ENCODE measurements at places on chromosomes 3 and 15. TPM values are rescaled to one million over a fixed set of nuclear protein-coding genes. Genes with fewer than 3 reads are reported as not detected.

DNA sequence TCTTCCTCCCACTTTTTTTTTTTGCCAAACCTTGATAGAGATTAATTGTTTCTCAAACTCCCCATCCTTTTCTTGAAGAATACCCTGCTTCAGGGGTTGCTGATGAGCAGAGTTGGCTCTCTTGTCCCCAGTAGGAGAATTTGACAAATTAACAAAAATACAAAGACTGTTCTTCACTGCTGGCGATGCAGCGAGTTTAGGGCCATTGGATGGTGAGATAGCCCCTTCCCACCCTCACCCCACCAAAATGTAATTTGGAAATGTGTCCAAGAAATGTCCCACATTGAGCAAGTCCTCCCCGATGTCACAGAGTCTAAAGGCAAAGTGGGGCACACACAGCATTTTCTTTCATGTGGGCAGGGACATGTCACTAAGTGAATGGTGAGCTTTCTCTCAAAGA, 136.0 kb upstream of the RARB start:
- DNase-seq: no peak

DNA sequence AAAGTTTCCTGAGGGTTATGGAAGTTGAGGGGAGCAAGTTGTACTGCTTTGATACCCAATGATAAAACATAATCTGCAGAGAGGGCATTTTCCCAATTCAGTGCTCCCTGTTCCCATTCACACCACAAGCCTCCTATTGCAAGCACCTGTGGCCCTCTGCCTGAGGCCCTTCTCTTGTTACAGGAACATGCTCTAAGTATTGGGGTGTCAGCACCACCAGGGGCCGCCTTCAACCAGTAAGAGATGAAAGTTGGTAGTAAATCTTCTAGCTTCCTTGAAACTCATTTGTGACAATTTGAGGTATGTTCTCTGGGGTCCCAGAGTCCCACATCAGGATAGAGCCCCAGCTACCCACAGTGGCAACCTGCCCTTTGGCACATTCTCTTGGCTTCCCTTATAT, 265.4 kb upstream of the ARHGEF26 start:
- no peak for DNase-seq

DNA sequence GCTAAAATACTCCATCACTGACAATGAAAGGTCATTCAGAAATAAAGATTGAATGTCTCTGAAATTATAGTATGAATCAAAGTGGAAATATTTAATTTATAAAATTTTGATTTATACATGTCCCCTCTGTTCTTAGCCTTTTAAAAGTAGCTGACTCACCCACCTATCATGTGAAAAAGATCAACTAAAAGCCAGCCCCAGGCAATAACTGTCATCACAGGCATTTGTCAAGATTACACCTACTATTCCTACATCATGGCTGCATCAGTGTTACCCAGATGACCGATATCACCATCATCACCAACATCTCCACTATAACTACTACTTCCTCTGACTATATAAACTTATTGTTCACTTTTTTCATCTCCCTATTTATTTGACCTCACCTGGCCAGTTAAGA, 14.3 kb upstream of the PIK3R4 start:
- no peak for DNase-seq

DNA sequence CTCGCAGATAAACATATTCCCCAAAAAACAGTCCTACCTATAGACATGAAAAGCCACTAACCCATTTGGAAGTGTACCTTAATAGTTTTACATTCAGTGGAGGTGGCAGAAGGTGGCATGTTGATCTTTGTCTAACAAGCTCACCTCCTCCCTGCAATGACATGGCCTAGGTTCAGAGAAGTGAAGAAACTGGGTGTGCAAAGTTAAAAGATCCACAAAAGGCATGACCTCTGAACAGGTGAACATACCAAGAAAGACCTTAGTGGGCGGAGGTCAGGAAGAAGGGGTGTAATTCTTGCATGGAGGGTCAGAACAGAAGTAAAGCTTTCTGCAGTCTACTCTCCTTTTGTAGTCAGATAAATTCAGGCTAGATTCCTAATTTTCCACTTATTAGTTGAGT, 822 bp downstream of the MRPL3 start:
- no peak for DNase-seq

SLC49A4 gene
- total RNA-seq: 17.4 TPM

GRCh38 chr15:72136170-72137051, 18.2 kb downstream of the SENP8 start:
- DNase-seq: no peak

GRCh38 chr3:77328690-77329089, 288.8 kb downstream of the ROBO2 start:
- DNase-seq: no peak

GRCh38 chr15:95281470-95281869, 1049.0 kb upstream of the NR2F2 start:
- no peak for DNase-seq

DNA sequence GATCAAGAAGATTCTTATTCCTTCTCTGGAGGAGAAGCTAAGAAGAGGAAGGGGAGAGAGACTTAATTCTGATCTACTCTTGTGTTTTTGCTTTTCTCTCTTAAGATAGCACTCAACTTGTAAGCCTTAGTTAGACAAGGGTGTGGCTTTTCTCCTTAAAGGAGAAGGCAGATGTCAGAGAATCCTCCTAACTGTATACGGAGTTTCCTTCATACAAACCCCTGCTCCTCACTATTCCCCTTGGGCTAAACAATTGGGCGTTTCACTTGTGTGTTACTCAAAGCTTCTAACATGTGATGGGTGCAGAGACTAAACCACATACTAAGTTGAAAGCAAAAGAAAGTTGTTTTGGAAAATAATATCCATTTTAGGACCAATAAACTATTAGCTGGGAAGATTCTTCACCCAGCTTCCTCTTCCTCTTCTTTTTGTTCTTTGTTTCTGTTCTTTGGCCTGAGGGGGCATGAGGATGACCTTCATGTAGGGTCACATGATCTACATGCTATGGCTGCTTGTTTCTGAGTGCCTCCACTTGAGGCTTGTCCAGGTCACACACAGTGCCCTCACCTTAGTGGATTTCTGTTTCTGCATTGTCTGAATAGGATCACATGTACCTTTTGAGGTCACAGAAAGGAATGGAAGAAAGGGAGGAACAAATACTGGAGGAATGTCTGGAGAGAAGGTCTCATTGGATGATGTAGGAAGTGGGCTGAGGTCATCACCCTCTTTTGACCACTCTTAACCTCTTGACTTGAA, 14.6 kb downstream of the SPINK8 start:
- no peak for DNase-seq

GRCh38 chr15:36756707-36757106, 177.3 kb downstream of the CDIN1 start:
- DNase-seq: no peak

SSUH2 gene
- 0.14 TPM for total RNA-seq

GRCh38 chr3:176814285-176814684, 383.0 kb downstream of the TBL1XR1 start:
- DNase-seq: no peak

GRCh38 chr3:194255252-194256039, 95.7 kb downstream of the CPN2 start:
- no peak for DNase-seq

GRCh38 chr3:113157408-113158030, 53.8 kb upstream of the BOC start:
- no peak for DNase-seq

POLG gene
- total RNA-seq: 89.8 TPM

Data from thoracic aorta (tissue), 2 donors.